Endothelial cell of coronary artery (primary cell): ENCODE measurements at places on chromosomes 4 and X. TPM values are rescaled to one million over a fixed set of nuclear protein-coding genes. Genes with fewer than 3 reads are reported as not detected.

The MXRA5 gene
- under 0.01 TPM in 1 of 2 replicates, not detected in the other for total RNA-seq

The RTL3 gene
- under 0.01 TPM in 1 of 2 replicates, not detected in the other for total RNA-seq

The MUC7 gene
- total RNA-seq = not detected in 2 replicates

The NEIL3 gene
- total RNA-seq = 2.8 and 4.4 TPM in 2 replicates

The CD38 gene
- total RNA-seq = 0.09 TPM in 2 replicates

The HOPX gene
- 0.36 and 3.7 TPM in 2 replicates for total RNA-seq

The MAGED4 gene
- 7.1 and 10.5 TPM in 2 replicates for total RNA-seq

The BRS3 gene
- total RNA-seq = not detected in 2 replicates

The GCNA gene
- total RNA-seq = 0.99 and 2.7 TPM in 2 replicates

The PRRG1 gene
- 24.6 and 25.8 TPM in 2 replicates for total RNA-seq

The TLL1 gene
- 5.3 and 7.4 TPM in 2 replicates for total RNA-seq

The ANAPC10 gene
- 18.0 and 21.7 TPM in 2 replicates for total RNA-seq

The SCD5 gene
- 37.3 and 52.5 TPM in 2 replicates for total RNA-seq

The TBC1D8B gene
- 3.3 and 6.4 TPM in 2 replicates for total RNA-seq

The VAMP7 gene
- 32.4 and 32.5 TPM in 2 replicates for total RNA-seq

The TCEAL7 gene
- total RNA-seq = 0.72 and 12.8 TPM in 2 replicates

The RAB33B gene
- 17.3 and 17.9 TPM in 2 replicates for total RNA-seq

The PF4V1 gene
- not detected in 2 replicates for total RNA-seq

The STATH gene
- total RNA-seq = not detected in 2 replicates

The HEPH gene
- 0.18 and 0.47 TPM in 2 replicates for total RNA-seq

The TMEM31 gene
- total RNA-seq = not detected in 2 replicates

The PDE6B gene
- total RNA-seq = 1.7 and 3.2 TPM in 2 replicates

The SLC10A6 gene
- under 0.01 TPM in 1 of 2 replicates, not detected in the other for total RNA-seq

The EVC gene
- total RNA-seq = 11.6 and 33.7 TPM in 2 replicates
